SJSA1 (cell line): ENCODE measurements at places on chromosomes 16 and 17. TPM values are rescaled to one million over a fixed set of nuclear protein-coding genes. Genes with fewer than 3 reads are reported as not detected.

Gene NEUROD2
- total RNA-seq: not detected in 2 replicates

Gene CCDC200
- not detected in 2 replicates for total RNA-seq

Gene NKD1
- total RNA-seq: 0.06 and 0.42 TPM in 2 replicates

Gene PMP22
- 80.3 and 103 TPM in 2 replicates for total RNA-seq

Gene CORO6
- 0.45 and 4.2 TPM in 2 replicates for total RNA-seq

Gene KRT31
- total RNA-seq: not detected in 2 replicates

- no peak for DNase-seq
Measured at GRCh38 chr17:79801156-79802038, 4.5 kb upstream of the CBX8 start.

DNA sequence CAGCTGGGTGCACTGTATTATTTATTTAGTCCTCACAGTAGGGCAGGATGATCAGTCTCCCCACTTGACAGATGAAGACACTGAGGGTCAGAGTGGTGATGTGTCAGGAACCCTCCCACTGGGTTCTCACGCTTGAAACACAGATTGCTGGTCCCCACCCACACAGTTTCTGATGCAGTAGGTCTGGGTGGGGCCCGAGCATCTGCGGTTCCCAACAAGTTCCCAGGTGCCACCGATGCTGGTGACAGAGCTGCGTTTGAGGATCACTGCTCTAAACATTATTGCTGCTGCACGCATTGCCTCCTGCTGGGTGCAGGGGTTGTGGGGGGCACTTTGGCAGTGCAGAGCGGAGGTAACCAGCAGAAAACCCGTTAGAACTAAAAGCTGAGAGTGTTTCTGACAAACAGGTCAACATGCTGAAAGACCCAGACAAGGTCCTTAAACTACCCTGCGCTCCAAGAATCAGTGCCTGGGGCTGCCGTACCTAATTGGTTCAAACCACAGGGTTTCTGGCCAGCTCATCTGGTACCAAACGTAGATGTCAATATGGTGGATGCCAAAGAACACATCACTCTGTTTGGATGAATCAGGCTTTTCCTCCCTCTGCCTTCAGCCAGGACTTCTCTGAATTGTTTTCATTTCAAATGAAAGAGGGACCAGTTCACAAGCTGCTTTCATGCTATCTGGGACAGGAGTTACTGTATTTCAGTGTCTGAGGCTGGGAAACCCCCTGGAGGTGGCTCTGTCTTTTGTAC is 76.0 kb downstream of the ABCC1 start:
- DNase-seq: peak; percentile 82

- DNase-seq: no peak
Measured at GRCh38 chr17:47295037-47295873, 28.5 kb upstream of the EFCAB13 start.

DNA sequence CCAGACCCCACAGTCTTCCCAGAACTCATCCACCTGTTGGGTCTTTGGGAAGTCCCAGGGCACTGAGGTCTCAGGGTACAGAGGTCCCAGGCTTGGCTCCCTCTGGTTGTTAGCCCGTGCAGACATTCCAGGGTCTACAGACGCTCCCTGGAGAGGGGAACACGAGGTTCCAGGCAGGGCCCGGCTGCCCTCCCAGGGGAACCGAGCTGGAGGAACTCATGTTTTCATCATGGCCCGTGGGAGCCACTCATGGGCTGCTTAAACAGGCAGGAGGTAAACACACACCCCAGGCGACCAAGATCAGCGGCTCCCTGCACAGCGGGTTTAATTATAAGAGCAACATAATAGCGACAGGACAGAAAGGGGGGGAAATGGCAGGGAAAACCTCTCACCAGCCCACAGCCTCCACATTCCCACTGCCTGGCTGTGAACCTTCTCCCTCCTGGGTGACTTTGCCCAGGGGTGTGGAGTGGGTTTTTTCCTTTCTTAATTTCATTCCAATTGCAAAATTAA is 36.5 kb downstream of the TRARG1 start:
- no peak for DNase-seq

DNA sequence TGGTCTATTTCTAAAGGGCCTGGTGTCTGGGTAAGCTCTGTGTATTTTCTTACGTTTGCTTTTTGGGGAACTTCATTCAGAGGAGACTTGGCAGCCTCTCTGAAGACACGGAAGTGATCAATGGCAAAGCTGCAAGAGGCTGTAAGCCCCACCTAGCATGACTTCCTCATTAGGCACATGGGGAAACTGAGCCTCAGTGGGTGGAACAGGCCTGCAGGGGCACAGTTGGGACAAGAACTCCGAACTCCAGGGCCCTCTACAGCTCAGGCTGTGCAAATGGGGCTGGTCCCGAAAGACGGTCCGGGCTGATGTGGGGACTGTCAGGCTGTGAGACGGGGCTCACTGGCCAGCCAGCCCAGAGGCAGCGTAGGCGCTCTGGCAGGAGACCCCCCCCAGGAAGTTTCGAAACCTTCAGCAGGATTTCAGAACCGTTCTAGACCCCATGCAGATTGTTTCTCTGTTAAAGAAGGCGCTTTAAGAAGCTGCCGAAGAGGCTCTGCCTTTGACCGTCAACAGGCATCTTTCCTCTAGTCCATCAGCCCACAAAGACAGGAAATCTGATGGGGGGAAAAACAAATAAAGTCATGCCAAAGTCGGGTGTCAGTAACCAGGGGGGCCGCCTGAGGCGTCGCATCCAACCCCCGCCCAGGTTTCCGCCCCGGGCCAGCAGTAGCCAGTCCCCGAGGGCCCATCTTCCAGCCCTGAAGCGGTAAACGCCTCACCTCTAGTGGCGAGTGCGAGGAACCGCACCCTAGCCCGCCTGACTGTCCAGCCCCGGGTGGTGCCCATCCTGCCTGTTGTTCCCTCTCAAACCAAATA is 79.8 kb upstream of the TBC1D3K start:
- peak; percentile 62 for DNase-seq

- no peak for DNase-seq
Measured at GRCh38 chr17:48056246-48056745, 8.1 kb downstream of the NFE2L1 start.
